ENCODE measurements at places on chromosomes 4 and X. TPM values are rescaled to one million over a fixed set of nuclear protein-coding genes. Genes with fewer than 3 reads are reported as not detected.

CXCL11 gene
- 4.7 TPM for total RNA-seq

IL15 gene
- total RNA-seq, result 2.6 TPM

FUNDC1 gene
- total RNA-seq, result 14.2 TPM

ACSL4 gene
- total RNA-seq, result 99.1 TPM

ARHGAP10 gene
- 28.9 TPM for total RNA-seq
